ENCODE measurements at places on chromosomes 4 and X.

- DNase-seq, result no peak
Observed at GRCh38 chr4:184281231-184282139, 63.8 kb upstream of the ENPP6 start.

GRCh38 chr4:121656269-121656641 is 40.5 kb downstream of the ANXA5 start:
- DNase-seq, result no peak

DNA sequence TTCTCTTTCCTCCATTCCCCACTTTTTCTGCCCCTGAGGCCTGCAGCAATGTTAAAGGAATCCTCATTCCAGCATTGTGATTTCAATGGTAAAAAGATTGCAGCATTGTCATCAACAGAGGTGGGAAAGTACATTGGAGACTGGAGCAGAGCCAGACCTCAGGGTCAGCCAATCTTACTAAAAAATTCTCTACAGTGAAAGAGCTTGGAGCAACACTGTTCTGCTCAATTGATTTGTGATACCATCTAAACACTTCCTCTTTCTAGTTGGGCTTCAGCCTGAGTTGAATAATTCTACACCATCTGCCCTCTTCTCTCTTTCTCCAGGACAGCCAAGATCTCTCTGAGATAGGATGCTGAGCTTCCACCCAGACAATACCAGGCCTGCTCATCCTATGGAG is 176.5 kb downstream of the AR start:
- no peak for DNase-seq

DNA sequence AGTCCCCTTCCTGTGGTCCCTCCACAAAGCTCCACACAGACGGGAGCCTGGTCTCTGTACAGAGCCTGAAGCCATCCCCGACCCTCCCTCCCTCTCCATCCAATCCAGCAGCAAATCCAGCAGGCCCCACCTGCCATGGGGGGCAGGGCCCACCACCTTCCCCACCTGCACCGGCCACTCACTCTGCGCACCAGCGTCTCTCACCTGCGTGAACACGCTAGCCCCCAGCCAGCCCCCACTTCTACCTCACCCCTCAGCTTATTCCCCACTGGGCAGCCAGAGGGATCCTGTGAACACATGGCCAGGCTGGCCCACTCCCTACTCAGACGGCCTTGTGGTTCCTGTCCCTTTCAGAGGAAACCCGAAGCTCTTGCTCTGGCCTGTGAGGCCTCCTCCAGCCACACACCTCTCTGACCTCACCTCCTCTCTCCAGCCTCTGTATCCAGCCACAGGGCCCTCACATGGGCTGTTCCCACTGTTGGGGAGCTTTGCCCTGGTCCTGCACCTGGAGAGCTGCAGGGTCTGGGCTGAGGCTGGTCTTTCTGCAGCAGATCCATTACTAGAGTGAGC is 70.9 kb downstream of the WFS1 start:
- no peak for DNase-seq

DNA sequence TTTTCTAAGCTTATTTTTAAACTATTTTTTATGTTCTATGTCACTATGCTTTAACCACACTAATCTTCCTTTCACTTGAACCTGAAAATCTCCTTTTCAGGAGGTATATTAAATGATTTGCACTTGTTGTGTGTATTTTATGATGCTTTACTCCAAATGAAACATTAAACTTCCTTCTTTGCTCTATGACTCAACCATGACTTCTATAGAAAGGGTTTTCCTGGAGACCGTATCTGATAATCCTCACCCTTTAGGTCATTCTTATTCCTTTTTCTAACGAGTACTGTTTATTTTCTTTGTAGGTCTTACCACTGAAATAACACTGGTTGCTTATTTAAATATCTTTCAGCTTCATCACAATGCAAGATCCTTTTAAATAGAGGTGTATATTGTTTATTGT is 1163.2 kb downstream of the PCDH18 start:
- no peak for DNase-seq

Measured in BJ (cell line).